ENCODE measurements at places on chromosomes 7 and 10.

- peak; percentile 3 for DNase-seq
These were observed 204.7 kb downstream of the DGKI start for GRCh38 chr7:137642031-137642430.

- DNase-seq, result peak; percentile 42
These were observed 81.8 kb downstream of the PTPN20 start for GRCh38 chr10:46992803-46993561.

- no peak for DNase-seq
These were observed 20.0 kb upstream of the RABGEF1 start for GRCh38 chr7:66720561-66720960.

- DNase-seq, result no peak
These were observed 280.9 kb upstream of the HGF start for GRCh38 chr7:82050792-82051191.

DNA sequence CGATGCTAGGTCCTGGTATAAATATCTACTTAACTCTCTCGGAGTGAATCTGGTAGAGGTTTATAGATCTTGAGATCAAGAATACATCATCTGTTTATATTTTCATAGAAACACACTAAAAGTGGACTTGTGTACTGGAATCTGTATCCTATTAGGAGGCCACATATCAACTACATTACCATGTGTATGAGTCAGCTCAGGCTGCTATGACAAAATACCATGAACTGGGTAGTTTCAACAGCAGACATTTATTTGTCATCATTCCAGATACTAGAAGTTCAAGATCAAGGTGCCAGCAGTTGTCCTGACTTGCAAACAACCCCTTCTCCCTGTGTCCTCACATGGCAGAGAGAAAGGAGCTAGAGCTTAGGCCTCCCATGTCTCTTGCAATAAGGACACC, 113.9 kb upstream of the PFKP start:
- no peak for DNase-seq

GRCh38 chr7:73674468-73675124, 7.0 kb downstream of the VPS37D start:
- DNase-seq, result no peak

DNA sequence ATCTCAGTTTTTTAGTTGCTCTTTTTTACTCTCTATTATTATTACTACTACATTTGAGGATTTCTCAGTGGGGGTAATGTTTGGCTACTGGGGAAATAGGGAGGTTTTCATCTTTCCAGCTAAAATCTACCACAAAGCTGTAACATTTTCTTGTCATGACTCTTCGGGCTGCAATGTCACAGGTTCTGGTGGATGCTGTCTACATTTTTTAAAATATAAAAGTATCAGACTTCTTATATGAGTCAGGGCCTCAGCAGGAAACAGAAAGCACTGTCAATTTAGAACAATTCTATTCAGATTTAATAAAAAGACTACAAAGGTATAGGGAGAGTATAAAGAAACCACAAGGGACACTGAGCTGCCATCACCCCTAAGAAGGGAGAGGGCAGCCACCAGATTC, 61.6 kb downstream of the DNAJC12 start:
- DNase-seq, result no peak

DNA sequence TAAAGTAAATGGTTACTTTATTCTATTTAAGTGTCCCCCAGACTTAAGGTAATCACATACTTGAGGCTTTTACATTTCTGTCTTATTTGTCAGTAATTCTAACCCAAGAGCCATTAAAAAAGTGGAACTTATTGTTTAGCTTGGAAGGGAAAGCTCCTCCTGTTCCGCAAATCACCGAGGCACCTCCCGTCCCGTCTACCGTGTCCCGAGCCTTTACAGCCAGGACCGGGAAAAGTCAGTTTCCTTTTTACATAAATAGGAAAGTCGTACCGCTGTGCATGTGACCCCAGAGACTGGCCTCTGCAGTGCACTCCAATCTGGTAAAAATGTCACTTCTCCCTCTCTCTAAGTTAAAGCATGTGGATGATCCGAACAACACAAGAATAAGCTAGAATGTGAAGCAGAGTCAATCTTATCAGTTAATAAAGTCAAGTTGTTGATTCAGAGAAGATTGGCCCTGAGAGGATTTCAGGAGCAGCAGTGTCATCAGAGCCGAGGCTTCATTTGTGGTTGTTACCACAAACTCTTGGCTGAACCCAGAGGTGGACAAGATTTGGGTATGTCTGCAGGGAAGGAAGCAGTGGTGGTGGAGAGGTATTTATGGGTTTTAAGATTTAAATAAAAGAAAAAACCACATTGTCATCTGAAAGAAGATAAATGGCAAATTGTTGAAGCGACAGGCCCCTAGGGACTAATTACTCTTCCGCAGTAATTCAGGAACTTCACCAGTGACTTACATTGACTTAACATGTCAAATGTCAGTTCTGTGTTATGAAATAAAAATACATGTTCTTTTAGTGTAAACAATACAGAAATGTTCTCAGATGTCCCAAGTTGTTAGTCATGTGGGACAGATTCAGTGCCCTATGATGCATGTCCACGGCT, 316.6 kb upstream of the ZNF32 start:
- DNase-seq, result no peak

DNA sequence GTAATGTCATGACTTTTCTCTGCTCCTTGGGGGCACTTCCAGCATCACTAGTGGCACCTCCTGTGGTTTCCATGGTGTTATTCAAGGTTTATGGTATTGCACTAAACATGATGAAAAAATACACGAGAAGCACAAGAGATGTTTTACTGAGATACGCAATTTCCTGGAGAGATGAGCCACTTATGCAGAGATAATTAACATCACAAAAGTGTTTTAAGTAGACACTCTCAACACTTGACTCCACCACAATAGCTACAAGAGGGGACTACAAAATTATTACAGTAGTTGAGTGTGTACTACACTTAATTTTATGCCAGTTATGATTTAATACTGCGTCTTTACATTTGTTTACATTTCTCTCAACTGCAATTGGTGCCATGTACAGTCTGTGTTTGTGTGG, 906.7 kb downstream of the DNAJB9 start:
- DNase-seq, result no peak

DNA sequence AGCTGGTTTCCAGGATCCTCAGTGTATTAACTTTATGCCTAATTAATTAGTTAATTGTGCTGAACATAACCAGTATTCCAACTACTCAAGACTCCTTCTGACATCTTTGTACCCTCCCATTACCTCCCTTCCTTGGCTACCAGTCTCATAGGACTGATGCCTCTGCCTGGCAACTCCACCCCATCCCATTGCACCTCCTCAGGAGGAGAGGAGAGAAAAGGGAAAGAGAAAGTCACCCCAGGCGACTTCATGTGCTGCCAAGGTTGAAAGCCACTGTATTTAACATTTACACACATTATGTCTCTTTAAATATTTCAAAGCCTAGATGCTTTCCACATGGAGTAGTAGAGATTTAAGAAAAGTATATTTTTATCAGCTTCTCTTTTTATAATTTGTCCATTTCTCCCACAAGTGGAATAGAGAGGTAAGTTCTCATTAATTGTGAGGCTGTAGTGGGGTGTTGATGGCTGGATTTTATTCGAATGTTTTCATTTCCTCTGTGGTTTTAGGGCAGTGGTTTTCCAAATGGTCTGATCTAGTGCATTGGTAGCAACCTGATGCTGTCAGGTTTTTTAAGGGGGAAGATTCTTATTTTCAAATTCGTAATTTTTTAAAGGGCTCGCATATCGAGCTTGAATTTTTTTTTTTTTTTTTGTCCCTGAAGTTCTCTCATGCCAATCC, 148.0 kb downstream of the BICC1 start:
- no peak for DNase-seq

DNA sequence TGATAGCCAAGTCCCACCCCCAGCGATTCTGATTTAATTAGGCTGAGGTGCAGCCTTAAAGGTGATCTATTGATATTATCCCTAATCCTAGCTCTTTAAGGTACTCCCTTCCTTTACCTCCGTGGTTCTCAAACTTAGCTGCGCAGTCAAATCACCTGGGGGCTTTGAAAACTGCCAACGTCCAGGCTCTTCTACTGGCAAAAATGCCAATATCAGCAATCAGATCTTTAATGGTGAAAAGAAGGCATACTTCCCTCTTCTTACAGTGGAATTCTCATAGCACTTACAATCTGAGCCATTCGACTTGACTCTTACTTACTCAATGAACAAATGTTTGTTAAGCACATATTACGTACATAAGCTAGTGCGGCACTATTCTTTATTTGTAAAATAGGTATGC, 704 bp upstream of the SLC35B4 start:
- DNase-seq, result peak; percentile 4

DNA sequence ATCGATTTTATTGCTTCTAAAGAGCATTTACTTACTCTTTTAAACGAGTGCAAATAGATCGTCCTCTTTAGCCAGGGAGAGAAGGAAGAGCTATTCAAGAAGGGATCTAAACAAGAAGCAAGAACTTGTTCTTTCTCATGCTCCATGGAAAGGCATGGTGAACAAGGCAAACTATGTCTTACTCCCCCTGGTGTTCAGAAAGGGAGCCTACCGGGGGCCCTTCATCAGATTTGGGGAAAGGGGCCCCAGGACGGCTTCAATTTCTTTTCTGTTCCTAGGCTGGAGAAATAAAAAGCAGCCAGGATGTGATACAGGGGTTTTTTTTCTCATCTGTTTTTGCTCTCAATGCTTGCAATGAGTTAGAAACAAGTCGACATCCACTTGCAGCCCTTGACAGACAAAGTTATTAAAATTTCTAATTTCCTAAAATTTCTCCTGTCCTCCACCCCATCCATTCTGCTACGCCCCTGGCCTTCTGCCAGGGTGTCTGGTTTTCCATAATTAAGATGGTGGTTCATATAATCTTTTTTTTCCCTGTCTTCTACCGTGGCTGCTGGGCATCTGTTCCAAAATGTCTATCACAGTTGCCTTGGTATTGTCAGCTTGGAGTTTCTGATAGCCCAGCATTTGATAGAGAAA, 214.4 kb downstream of the CREB5 start:
- DNase-seq, result peak; percentile 66

GRCh38 chr7:38147005-38147404, 31.0 kb upstream of the STARD3NL start:
- DNase-seq, result no peak

DNA sequence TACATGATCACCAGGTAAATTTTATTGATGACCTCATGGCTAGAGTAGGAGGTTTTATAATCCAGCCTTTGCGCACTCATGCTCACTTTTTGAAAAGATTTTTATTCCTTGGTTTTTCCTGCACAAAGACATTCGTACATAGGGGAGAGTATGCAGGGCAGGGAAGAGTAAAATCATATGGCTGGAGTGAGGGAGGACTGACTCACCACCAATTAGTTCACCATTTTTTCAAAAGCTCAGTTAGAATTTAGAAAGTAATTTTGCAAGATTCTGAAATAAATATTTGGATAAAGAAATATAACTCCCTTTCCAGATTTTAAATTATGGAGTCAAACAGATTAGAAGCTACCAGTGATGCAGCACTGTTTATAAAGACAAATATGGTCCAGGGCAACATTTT, 111.9 kb downstream of the SEMA3D start:
- DNase-seq, result no peak

GRCh38 chr7:664997-665735, 61.3 kb upstream of the DNAAF5 start:
- no peak for DNase-seq

GRCh38 chr10:30529373-30529998, 95.5 kb downstream of the MAP3K8 start:
- no peak for DNase-seq

DNA sequence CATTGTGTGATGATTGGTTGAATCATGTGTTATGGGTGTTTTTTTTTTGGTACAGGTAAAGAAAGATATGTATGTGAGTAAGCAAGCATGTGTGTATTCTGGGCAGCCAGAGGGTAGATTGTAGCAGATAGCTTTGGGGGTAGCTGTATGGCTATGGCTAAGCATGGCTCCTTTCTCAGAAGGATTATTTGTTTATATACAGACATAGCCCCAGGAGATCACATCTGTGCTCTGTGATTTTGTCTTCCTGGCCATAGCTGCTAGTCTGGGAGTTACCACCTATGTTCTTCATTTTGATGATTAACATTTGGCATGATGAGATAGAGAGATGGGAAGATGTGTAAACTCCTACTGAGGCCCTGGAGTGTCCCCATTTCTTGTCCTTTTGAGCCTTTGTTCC, 23.2 kb upstream of the ICA1 start:
- DNase-seq, result no peak

DNA sequence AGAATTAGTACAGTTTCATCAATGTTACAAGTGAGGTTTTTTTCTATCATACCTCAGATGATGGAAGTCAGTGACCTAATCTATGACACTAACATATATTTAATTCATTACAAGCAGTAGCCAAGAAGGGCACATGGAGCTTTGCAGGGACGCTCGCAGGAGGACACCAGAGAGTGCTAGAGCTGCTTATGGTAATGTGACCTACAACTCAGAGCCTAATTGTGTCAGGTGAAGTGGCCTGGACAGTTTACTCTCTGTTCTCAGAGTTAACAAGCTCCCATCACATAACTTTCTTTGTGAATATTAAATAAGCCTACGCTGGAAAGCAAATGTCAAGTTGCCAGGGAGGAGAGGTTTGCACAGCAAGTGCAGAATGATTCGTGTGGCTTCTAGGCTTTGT, 11.6 kb upstream of the CNNM2 start:
- DNase-seq, result no peak

DNA sequence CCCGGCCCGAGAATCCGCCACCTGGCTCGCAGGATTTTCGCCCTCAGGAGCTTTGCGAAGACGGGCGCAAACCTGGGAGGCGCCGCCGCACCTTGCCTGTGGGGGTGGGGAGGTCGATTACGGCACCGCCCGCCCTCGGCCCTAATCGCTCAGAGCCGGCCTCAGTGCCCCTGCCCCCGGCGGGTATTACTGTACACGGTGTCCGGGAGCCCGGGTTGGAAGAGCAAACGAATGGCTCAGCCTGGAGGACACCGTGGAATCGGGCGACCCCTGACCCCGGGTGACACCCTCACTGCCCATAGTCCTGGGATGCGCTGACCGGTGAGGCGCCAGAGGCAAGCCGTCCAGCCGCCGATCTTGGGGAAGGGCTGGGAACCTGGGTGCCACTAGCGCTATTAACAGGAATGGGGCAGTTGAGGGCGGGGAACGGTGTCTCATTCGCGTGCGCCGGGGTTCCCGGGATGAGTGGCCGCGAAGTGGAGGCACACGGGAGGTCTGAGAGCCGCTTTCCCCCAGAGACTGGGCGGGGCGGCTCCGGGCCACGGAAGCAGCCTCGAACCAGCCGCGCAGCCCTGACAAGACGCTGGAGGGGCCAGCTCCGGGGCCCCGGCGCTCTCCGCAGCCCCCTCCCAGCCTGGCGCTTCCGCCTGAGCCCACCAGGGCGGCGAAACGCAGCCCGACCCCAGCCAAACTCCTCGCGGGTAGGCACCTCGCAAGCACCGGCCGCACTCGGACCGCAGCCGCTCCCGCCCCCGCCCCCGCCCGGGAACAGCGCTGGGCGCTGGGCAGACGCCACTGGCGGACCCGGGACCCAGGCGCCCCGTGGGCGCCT, 167.5 kb downstream of the NRF1 start:
- peak; percentile 50 for DNase-seq

DNA sequence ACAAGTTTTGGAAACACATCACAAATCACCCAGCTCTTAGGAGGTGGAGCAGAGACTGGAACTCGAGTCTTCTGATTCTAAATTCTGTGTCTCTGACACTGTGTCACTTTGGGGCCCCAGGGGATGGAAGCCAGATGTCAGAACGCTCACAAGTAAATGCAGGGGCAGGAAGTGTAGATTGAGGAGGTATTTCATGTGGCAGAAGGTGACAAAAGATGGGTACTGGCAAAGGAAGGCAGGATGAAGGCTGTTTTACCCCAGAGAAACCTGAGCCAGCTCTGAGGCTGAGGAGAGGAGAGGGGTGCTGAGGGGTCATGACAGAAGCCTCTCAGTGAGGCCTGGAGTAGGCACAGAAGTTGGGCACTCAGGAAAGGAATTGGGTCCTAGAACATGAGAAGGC, 6.0 kb upstream of the PURB start:
- DNase-seq, result no peak

- DNase-seq, result peak; percentile 43
These were observed 30.2 kb upstream of the EZH2 start for GRCh38 chr7:148914208-148914777.
